AG08396 (cell line): ENCODE measurements at places on chromosomes 12 and 14.

DNA sequence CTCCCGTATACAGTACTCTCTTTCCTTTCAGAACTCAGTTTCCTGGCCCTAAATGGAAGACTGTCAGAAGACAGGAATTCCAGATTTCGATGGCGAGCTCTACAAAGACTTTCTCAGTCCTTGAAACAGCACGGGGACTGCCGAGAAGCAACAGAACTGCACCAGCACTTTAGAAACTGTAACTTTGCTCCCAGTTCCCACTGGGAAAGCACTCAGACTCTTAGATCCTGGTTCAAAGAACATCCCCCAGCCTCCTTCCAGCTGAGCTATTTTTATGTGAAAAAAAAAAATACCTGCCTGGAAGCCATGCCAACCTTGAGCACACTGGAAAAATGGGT lies 1.8 kb downstream of the PXN start:
- DNase-seq: no peak

DNA sequence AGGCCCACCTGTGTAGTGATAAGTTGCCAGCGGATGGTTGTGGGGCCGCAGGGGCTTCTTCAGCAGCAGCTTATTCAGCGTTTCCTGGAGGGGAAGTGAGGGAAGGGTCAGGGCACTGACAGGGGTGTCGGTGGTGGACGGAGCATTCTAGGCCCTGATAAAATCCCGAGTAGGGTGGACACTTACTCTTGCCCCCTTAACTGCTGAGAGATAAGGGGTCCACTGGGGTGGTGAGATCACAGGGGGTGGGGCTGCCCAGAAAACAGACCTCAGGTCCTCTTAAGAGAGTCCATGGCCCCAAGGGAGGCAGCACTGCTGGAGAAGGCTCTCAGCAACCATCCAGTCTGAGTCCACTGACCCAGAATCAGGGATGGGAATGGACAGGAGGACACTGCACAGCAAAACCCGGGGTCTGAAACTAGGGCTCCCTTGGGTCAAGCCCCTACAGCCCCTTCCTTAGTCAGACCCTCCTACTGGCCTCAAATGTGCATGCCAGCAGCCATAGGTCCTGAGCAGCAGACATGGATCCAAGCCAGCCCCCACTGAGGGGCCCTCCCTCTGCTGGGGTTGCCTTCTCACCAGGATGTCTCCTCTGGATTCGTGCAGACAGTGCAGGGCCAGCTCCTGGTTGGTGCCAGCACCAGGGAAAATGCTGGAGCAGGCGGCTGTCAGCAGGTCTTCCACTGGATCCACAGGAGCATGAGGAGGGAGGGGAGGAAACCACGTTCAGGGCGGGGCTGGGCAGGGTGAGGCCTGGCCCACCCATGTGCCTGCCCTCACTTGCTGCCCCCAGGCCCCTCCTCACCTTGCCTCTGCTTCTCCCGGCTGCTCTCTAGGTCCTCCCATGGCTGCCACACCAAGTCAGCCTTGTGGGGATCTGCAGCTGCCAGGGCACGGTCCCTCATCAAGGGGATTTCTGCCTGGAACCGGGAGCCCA lies 12.1 kb upstream of the PNMA1 start:
- no peak for DNase-seq

DNA sequence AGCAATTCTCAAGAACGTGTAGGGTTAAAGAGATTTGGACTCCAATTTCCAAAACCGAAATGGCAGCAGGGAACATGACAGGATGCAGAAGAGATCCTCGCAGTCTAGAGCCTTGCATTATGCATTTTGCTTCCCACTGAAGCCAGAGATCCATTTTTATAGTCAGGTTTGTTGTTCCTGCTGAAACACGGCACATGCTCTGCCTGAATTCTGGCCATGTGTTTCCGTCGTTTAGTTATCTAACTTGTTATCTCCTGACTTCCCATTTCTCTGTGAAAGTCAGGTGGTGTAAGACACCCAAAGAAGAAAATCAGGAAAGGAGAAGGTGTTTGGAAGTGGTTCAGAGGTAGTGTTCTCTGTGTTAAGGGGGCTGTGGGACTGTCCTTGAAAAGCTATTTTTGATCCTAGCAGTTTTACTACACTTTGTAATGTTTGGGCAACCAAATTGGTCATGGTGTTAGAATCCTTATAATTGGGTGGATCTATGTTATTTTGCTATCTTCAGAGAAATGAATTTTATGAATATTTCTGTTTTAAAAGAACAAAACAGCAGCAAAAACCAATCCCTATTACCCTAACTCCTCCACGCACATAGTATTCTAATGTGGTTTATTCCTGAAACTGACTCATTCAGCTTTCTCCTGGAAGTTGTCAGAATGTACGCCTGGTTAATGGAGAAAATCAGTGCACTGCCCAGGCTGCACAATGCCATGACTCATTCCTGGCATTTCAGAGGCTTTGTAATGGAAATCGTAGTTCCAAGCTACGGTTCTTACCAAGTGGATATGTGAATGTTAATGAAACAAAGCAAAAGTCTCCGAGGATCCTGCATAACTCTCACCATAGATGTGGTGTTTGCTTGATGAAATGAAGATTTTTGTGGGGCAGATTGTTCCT lies 110.1 kb downstream of the SAMD4A start:
- DNase-seq: peak; percentile 71

- DNase-seq: no peak
Observed at GRCh38 chr12:78037707-78038106, 207.0 kb downstream of the NAV3 start.

GRCh38 chr12:66587912-66588311 lies 91.0 kb downstream of the GRIP1 start:
- DNase-seq: no peak

GRCh38 chr14:103196716-103197115 lies 73.5 kb downstream of the TNFAIP2 start:
- no peak for DNase-seq

DNA sequence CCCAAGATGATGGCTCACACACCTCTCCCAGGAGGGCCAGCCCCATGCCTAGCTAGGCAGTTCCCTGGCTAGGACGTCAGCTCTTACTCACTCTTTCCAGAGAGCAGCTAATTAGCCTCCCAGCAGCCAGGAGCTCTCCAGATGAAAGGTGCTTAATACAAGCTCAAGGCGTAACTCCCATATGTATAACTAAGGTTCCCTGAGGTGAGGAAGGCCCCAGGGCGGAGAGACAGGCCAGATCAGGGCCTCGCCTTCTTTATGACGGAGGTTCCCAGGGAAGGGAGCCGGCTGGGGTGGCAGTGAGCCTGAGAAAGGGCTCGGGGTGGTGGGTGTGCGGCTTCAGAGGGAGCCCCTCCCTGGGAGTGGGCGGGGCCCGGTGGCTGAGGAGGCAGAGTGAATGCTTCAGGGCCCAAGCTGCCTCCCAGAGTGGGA lies 26.4 kb upstream of the ZFP36L1 start:
- no peak for DNase-seq

DNA sequence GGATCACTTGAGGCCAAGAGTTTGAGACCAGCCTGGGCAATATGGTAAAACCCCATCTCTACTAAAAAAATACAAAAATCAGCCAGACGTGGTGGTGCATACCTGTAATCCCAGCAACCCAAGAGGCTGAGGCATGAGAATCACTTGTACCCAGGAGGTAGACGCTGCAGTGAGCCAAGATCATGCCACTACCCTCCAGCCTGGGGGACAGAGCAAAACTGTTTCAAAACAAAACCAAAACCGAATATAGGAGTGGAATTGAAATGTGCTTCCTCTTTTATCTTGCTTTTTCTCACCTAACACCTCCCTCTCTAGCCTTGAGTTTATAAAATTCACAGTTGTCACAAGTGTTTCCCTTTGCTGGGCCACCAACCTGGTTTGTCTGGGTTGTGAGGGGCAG lies 181.9 kb downstream of the PAH start:
- DNase-seq: no peak

DNA sequence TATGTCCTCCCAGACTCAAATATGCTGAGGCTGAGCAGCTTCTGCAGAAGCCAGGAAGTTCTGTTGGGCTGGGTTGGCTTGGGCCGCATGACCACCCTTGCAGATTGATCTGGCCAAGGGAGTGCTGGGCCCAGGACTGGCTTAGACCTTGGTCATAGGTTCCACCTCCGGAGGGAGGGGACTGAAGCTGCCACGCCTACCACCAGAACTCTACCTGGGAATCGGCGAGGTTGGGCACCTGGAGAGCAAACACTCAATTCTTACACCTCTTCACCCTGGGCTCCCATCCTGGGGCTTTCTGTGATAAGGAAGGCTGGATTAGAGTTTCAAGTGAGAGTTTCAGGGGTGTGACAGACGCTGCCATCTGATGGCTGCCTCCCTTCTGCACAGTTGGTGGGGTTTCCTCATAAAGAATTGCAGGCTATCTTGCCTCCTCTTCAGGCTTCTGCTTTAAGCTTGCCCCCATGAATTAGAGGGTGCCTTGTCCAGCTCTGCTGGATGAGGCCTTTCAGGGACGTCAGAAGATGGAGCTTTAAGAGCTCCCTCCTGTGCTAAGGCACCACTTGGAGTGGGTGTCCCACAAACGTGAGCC lies 5.8 kb downstream of the SLC24A4 start:
- no peak for DNase-seq

DNA sequence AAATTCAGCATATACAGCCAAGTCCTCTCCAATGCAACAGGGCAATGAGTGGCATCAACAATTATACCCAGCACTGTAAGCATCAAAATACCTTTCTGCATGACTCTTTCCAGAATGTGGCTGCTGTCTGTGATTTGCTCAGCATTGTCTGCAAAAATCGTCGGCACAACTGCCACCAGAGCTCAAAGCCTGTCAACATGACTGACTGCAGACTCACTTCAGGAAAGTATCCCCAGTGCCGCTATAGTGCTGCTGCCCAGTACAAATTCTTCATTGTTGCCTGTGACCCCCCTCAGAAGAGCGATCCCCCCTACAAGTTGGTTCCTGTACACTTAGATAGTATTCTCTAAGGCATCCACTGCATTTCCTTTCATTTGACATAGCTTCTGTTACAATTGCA lies 735 bp downstream of the RNASE6 start:
- no peak for DNase-seq

GRCh38 chr12:120321382-120322202 lies 6.0 kb downstream of the PLA2G1B start:
- DNase-seq: no peak

GRCh38 chr12:100493396-100494012 lies 19.8 kb downstream of the NR1H4 start:
- DNase-seq: no peak

GRCh38 chr12:132043216-132043615 lies 93.5 kb downstream of the EP400 start:
- no peak for DNase-seq

GRCh38 chr14:73027984-73028383 lies 1.1 kb upstream of the ZFYVE1 start:
- DNase-seq: no peak
